ENCODE measurements at places on chromosomes 6 and 20. TPM values are rescaled to one million over a fixed set of nuclear protein-coding genes. Genes with fewer than 3 reads are reported as not detected.
A peak's percentile ranks its signal among the peaks of the same experiment; 100 is the strongest.

Gene SIGLEC1
- total RNA-seq = not detected

DNA sequence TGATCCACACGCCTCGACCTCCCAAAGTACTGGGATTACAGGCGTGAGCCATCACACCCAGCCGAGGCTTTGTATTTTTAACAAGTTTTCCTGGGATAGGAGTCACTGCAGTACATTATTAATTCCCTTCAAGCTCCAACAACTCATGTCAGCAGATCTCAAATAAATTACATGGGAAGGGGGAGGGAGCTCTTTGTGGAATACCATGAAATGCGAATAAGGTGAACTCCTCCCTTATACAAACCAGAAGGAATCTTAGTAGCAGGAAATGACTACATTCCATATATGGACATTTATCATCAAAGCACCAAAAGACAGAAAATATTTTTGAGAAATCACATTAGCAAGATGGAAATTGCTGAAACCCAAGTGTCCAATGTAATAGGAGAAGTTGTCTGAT, 2.9 kb downstream of the GSS start:
- no peak for DNase-seq

DNA sequence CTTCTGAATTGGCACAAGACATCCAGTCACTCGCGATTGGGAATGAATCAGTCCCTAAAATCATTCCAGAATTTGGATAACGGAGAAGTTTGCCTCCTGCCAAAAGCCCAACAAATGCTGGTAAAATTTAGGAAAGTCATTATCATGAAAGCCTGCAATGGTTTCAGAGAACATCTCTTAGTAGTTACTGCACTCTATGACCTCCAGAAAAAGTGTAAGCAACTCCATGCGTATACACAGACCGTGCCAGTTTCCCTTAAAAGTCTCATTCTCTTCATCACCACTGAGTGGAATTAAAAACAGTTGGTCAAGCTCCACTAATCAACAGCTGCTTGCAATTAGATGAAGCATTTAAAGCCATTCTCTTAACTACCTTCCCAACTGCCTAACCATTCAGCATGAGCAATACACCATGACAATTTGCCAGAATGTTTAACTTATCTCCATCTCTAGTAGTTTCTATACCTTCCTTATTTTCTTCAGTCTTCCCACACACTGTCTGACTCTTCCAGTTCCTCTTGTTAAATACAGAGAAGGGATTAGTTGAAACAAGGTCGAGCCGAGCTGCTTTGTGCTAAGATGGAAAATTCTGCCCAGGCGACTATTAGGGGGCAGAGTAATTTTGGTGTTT, 183.6 kb upstream of the PRDM1 start:
- DNase-seq = no peak

Gene SPAG4
- total RNA-seq = 6.1 TPM

GRCh38 chr6:66186756-66187155, 479.7 kb upstream of the EYS start:
- DNase-seq = no peak

- no peak for DNase-seq
Observed at GRCh38 chr6:109861946-109862345, 116.2 kb upstream of the GPR6 start.

- DNase-seq = no peak
Observed at GRCh38 chr6:46312654-46313053, 141.9 kb upstream of the ENPP5 start.

Gene CRISP3
- total RNA-seq = not detected

DNA sequence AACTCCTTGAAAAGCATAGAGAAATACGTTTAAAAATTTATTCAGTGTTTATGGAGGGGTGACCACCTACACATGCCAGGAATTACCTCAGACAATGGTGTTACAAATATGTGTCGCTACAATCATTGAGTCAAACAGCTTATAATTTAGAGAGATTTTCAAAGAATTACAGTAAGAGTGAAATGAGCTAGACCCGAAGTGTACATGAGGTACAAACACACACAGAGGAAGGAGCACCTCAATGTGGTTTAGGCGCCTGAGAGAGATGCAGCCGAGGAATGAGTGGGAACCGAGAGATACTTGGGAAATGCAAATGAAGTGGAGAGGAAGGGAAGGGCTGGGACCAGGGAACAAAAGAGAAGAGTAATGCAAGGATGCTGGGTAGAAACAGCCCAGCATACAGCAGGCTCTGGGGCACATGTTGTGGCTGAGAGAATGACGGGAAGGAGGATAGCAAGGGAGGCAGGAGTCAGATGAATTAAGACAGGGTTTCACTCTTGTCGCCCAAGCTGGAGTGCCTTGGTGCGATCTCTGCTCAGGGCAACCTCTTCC, 15.5 kb downstream of the EEF1E1 start:
- DNase-seq = no peak

DNA sequence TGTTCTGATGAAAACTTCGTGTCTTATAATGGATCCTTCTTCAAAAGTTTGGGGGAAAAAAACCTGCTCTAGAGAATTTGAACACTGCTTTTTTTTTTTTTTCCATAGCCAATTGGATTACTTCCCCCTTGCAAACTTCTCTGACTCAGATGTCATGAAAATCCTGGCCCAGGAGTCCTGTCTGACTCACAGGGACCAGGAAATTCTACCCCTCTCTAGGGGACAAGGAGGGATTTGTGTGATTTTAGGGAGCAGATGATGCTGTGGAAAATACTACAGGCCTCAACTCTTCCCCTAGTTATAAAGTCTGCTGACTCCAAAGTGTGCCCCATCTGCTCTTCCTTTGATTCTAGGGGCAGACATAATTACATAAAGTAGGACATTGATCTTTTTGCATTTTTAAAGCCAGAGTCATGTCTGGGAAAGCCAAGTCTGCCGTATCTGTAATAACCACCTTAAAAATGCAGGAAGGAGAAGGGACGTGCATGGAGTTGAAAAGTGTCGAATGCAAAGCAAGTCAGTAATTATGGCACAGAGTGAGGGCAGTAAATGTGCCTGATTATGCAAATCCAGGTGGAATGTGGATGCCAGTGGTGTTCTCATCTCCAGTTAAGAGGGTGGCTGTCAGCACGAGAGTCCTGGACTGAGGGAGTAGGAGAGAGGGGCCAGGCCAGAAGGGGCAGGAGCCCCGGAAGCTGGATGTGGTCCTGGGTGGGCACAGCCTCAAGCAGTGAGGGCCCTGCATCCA, 144.3 kb upstream of the SULF2 start:
- no peak for DNase-seq

GRCh38 chr20:63215101-63216040, 560 bp downstream of the YTHDF1 start:
- DNase-seq = peak; percentile 91

GRCh38 chr6:72968704-72969103, 256.6 kb downstream of the KHDC1L start:
- no peak for DNase-seq

- peak; percentile 79 for DNase-seq
Observed at GRCh38 chr6:165804331-165805066, 141.5 kb upstream of the PDE10A start.

DNA sequence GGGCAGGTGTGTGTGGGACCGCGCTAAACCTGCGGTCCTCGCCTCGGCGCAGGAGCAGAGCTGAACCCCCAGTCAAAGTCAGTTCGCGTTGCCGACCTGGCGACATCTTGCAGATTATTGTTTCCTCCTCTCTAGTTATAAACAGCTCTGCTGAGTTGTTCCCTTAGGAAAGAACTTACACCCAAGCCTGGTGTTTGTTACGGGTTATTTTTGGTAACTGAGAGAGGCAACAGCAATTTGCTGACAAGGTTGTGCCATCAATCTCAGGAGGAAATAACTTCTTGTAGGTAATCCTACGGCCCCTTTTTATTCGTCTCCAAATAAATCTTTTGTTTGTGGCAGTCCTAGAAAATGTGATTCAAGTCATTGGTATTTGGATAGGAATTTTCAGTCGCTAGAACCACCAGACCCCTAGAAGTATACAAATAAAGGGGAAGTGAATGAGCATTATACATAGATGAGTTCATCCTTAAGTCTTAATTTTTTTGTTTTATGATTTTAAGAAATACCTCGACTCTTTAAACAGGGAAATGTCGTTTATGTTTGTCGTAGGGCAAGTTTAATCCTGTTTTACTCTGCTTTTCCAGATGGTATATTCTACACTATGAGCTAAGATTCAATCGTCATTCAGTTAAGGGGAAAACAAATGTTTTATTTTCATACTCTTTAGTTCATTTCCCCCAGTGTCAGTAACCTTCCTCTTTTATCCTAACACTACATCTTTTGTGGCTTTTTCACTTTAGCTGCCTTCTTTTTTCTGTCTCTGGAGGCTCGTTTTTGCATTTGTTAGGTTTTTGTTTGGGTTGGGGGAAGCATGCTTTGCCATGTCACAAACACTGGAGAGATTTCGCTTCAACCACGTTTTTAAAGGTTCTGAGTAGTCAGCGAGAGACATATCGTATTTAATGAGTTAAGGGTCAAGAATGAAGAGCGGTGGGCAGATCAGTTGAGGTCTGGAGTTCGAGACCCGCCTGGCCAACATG, 1.2 kb downstream of the PM20D2 start:
- peak; percentile 9 for DNase-seq

Measured in H7 (cell line).